Activated effector memory CD4-positive, alpha-beta T cell treated with anti-CD3 and anti-CD28 coated beads, Interleukin-2, amount 50 U/mL, for 16 hours (primary cell): ENCODE measurements at places on chromosomes 1 and 21.

- DNase-seq = peak; percentile 71
These were observed 576 bp downstream of the CCN1 start for GRCh38 chr1:85580872-85581801.

DNA sequence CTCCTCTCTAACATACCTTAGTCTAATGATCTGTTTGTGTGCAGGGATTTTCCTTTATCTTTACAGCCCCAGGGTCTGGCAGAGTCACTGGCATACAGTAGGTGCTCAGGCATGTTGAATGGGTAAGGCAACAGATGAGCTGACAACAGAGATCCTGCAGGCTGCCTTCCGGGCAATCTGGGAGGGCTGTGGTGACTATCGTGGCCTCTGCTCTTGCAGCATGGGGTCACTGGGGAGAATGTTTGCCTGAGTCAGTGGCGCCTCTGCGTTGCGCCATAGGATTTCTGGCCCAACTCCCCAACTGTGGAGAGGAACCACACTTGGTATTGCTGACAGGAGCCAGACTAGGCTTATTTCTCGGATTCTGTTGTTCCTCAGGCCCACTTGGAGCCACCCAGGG is 93.8 kb downstream of the LAMC2 start:
- no peak for DNase-seq

DNA sequence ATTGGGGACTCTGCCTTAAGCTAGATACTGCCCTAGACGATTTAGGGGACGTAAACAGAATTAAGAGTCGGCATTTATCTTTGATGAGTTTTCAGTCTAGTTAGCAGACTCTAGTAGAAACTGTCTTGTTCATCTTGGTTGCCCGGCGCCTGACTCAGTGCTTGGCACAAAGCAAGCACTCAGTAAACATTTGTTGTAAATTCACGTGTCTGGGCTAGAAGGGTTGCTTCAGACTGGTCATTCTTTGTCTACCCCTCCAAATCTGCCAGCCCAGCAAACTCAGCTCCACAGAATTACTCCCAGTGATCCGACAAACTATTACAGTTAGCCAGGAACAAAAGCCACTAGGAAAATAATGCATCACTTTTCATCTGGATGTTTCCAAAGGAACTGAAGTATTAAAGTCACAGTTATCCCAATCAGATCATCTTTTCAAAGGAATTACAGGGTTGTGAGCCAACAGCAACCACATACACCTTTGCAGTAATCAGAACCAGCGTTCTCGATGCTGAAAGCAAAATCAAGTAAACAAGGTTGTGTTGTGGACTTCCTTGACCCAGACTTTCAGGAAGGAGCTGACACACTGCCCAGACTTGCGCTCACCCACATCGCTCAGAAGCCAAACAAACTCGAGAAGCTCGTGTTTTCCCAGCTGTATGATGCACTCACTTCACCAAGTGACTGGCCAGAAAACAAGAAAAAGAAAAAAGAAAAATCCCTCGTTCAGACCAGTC is 66.5 kb upstream of the GADD45A start:
- DNase-seq = no peak

DNA sequence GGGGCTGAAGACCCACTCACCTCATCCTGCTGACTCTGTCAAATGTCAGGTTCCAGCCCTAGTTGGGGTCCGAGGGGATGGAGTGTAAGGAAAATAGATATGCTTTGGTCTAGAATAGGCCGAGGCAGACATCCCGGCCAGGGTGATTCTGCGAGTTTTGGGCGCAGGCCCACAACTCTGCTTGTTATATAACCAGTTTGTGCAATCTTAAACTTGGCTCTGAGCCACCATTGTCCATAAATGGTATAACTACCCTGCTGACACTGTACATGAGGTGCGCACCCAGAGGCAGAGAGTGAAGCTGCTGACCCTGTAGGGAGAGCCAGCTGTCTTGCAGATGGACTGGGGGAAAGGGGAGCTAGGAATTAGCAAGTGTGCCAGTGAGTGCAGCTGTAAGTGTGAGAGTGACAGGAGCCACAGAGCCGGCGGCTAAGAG is 1388.8 kb downstream of the AMY1C start:
- DNase-seq = no peak

DNA sequence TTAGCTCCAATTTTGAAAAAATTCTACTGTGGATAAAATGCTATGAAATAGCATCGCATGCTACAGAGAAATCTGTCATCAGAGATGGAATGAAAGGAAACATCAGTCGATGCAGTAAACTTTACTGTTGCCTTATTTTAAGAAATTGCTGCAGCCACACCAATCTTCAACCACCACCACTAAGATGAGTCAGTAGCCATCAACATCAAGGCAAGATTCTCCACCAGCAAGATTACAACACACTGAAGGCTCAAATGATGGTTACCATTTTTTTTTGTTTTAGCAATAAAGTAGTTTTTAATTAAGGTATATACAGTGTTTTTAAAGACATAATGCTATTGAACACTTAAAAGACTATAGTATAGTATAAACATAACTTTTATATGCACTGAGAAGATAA is 95.6 kb upstream of the JUN start:
- DNase-seq = no peak

GRCh38 chr1:110411173-110411735 is 3.8 kb upstream of the LAMTOR5 start:
- no peak for DNase-seq

DNA sequence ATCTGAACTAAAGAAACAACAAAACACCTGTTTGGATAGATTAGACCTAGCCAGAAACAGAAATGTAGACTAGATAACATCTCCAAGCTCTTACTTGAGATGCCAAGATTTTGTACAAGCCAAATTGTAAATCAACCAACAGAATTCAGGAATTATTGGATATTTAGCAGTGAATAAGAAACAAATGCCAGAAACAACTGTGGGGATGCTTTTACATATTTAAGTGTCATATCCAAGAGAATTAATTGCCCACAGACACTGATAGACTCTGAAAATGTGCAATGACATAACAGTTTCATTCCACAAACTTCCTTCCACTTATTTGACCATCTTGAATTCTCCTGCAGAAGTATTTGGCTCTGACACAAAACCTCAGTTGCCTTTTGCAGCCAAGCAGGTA is 92.3 kb downstream of the SGIP1 start:
- no peak for DNase-seq
